ENCODE measurements at places on chromosomes 6 and 20.
A peak's percentile ranks its signal among the peaks of the same experiment; 100 is the strongest.

DNA sequence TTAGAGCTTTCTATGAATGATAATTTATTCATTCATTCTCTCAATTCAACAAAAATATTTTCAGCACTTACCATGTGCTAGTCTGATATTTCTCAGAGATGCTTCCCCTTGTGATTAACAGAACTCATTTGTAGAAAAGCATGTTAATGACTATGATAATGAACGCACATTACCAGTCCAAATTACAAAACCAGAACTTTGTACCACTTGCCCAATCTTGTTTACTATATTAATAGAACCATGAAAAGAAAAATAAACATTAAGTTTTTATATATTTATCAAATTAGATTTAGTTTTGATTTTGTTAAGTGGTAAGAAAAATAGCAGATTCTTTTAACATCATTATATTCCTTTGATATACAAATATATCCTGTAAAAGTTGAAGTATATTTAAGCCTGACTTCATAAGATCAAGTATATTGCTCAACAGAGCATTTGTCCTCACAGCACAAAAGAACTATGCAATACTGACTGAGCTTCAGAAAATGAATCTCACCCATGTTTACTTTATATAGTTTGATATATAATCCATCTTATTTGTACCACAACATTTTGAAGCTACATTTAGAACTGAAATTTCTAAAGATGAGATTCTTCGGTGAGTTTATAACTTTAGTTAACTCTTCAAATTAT lies 48.9 kb downstream of the TMEM244 start:
- DNase-seq = no peak

DNA sequence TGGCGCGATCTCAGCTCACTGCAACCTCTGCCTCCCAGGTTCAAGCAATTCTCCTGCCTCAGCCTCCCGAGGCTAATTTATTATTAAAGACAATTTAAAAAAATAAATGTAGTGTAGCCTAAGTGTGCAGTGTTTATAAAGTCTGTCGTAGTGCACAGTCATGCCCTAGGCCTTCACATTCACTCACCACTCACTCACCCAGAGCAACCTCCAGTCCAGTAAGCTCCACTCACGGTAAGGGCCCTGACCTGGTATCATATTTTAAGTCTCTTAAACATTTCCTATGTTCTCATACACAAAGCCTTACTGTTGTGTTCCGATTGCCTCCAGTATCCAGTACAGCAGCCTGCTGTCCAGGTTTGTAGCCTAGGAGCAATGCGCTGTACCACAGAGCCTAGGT lies 168.2 kb upstream of the FOXQ1 start:
- no peak for DNase-seq

DNA sequence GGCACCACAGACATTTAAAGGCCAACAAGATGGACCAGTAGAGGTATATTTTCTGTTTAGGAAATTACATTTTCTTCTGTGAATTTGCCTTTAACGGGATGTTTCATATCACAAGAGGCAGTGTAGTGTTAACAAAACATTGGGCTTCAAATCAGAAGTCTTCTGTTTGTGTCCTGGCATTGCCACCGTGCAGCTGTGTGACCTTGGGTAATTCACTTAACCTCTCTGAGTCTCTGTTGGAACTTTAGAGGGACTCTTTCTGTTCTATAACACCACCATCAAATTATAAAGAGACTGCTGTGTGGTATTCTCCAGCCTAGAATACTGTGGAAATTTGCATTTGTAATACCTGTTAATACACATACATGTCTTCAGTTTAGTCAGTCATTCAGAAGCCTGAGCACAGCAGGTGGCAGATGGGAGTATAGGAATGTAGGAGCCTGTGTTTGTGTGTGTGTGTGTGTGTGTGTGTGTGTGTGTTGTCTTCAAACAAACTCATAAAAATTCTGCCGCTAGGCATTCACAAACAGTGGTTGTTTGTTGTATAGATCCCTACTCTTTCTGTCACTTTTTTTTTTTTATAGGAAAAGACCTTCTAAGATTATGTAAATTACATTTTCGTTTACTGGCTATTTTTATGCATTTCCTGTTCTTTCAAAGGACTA lies 22.6 kb downstream of the UST start:
- no peak for DNase-seq

GRCh38 chr6:144334150-144334708 lies 49.1 kb downstream of the UTRN start:
- DNase-seq = peak; percentile 80

DNA sequence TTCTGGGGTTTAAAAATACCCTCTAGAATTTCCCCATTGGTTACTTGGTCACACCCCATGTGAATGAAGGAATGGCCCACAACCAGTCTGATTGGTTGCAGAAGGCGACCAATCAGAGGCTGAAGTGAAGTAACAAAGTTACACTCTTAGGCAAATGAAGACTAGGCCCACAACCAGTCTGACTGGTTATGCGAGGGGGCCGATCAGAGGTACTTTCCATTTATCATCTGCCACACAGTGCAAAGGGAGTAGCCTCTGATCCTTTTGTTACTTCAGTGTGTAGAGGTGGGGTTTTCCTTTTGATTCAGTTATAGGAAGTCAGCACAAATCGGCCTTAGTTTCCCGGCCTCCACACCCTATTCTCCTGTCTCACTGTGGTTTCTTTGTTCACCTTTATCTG lies 61.2 kb upstream of the SGK1 start:
- DNase-seq = no peak

GRCh38 chr6:37137201-37138090 lies 32.5 kb upstream of the PIM1 start:
- DNase-seq = no peak

DNA sequence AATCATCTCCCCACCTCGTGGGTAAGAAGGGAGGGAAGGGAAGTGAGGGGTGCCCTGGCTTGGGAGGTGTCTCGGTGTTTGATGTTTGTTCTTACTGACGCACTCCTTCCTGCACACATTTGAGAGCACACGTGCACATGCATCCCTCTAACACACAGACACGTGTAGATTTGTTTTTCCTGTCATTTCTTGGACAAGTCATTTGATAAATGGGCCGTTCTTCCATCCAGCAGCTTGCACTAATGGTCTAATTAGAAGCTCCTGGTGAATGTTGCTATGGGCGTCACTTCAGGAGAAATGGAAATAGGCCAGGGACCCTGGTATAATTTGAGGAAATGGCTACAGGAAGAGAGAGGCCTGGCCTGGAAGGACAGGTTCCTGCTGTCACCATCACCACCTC lies 352.5 kb downstream of the CDH4 start:
- DNase-seq = no peak

GRCh38 chr6:168348186-168348585 lies 28.6 kb upstream of the DACT2 start:
- no peak for DNase-seq

DNA sequence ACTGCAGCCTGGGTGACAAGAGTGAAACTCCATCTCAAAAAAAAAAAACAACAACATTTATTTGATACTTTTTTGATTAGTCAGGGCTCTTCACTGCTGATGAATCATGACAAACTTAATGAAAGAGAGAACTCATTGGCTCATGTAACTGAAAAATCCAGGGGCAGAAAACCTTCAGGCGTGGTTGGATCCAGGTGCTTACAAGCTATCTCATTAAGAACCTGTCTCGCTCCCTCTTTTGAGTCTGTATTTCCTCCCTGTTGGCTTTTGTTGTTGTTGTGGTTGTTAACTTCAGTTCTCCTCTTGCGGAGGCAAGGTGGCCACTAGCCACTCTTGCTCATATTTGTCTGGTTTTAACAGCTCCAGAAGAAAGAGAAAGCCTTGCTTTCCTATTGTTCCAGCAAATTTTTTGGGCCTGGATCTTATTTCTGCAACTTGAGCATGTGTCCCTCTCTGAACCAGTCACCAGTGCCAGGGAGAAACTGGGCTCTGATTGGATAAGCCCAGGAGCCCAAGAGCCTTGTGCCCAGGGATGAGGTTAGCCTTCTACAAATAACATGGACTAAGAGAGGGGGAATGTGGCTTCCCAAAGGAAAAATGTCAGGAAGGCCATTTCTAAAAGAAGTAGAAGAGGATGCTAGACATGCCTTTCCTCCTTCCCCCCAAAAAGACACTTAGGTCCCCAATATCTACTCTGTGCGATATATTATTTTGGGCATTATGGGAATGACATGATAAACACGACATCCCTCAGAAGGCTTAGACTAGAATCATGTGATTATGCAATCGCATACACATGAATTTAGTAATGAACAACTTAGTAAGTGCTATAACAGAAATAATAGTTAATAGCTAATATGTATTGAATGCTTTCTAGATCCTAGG lies 64.5 kb downstream of the PHACTR2 start:
- DNase-seq = no peak
